Hepatocyte (in vitro differentiated cells): ENCODE measurements at places on chromosomes 4 and X.

- DNase-seq = peak; percentile 19
These were observed 317.2 kb downstream of the TENM3 start for GRCh38 chr4:182560358-182560757.

- DNase-seq = no peak
These were observed 435.2 kb upstream of the CTSO start for GRCh38 chr4:156388826-156389225.

DNA sequence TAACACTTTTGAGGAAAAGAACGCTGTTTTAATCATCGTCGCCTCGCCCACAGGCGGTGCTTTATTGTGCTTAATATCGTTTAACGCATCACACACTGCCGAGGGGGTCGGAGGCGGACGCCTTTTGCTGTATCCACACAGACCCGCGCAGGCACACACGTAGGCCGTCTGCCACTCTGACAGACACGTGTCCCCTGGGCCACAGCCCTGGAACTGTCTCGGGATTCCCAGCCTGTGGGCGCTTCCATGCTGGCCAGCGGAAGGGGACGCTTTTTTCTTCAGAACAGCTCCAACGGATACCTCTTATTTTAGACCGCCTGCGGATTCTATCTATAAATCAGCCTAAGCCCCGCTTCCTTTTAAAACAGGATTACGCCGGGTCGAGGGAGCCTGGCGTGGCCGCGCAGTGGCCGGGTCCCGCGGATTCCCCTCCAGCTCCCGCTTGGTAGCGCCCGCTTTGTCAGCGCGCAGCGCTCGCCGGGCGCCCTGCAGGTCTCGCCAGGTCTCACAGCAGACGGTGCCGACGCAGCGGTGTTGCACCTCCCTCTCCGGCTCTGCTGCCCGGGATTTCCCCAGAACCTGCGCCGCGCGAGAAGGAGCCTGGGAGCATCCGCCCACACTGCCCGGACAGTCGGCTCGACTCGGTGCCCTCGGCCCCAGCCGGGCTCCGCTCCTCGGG, at the start of gene NOCT:
NOCT (plus strand) TSS at position 513 of the 679 bp plus-strand sequence. CDS start 201 bp downstream, outside the sequence.
- peak; percentile 96 for DNase-seq

GRCh38 chrX:21658152-21658737, at the start of gene KLHL34:
Gene KLHL34, minus strand, starts transcription at chrX:21658330. Its CDS starts 542 bp downstream, at chrX:21657788.
- DNase-seq = no peak

- no peak for DNase-seq
These were observed 3.4 kb downstream of the GPRASP1 start for GRCh38 chrX:102654696-102655095.

GRCh38 chrX:2251211-2251610, 249.6 kb downstream of the DHRSX start:
- DNase-seq = no peak

GRCh38 chrX:152930516-152930915, 32.6 kb downstream of the ZNF185 start:
- DNase-seq = no peak

DNA sequence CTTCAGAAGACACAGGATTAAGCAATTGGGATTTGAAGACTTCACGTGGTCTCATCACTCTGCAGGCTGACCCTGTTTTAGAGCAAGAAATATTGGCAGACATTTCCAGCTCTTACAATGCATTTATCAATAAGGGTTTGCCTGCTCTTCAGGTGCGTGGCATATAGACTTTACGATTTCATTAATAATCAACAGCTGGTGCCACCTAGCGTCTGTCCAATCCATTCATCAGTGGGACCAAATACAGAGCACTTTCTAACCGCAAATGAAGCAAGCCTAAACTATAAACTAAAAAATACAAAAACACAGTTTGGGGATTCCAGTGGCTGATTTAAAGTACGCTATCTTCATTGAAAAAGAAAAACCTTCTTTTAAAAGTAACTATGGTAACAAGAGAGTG, 125.4 kb upstream of the DMD start:
- DNase-seq = peak; percentile 58

- DNase-seq = no peak
These were observed 92.8 kb downstream of the RTL5 start for GRCh38 chrX:72038868-72039267.

- no peak for DNase-seq
These were observed 9.7 kb upstream of the TMEM165 start for GRCh38 chr4:55386073-55386472.

DNA sequence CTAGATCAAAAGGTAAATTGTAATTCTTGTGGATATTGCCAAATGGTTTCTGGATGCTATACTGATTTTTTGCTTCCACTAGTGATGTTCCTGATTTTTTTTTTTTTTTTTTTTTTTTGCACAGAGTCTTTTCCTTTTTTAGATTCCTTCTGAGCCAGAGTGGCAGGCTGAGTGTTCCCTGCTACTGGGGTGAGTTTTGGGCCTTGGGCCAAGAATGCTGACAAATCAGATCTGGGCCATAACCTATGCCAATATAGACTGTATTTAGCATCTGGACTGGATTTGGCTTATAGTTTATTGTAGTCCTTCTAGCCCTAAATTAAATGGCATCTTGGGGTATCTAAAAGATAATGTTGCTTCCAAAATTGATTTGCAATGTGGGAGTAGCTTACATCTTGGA, 52.8 kb downstream of the REPS2 start:
- no peak for DNase-seq
